Bone marrow (tissue), 2 donors: ENCODE measurements at places on chromosomes 16 and 17.

- no peak for DNase-seq
Observed at GRCh38 chr16:47506800-47507199, 45.7 kb downstream of the PHKB start.

DNA sequence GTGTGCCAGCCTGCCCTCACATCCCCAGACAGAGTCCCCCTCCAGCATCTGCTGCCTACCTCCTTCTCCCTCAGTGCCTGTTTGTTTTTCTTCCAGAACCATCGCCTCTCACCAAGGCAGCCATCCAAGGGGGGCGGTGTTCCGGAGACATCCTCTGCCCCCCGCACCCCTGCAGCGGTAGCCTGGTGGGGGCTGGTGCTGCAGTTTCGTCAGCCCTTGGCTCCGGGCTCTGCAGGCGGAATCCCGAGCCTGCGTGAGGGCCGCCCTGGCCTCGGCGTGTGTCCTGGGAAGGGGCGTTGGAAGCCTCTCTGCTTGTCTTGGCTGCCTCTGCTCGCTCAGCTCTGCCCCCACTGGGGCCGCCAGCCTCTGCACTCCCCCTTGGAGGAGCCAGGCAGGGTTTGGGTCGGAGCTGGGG, 126.0 kb upstream of the CIBAR2 start:
- DNase-seq = no peak

- no peak for DNase-seq
Observed at GRCh38 chr17:16432017-16432416, 16.6 kb downstream of the TRPV2 start.

- DNase-seq = peak; percentile 9
Observed at GRCh38 chr16:680967-681745, 946 bp downstream of the STUB1 start.

GRCh38 chr17:71849783-71850768, 270.7 kb upstream of the SOX9 start:
- no peak for DNase-seq

- DNase-seq = no peak
Observed at GRCh38 chr17:2964370-2964769, 99.0 kb downstream of the OR1D5 start.

- no peak for DNase-seq
Observed at GRCh38 chr17:45432405-45433158, at the start of gene ARHGAP27. TSS of gene ARHGAP27 (minus strand) at chr17:45432870. CDS start at chr17:45430279, 2,591 bp downstream.

- no peak for DNase-seq
Observed at GRCh38 chr17:33977729-33978514, 277.2 kb upstream of the CCL2 start.

GRCh38 chr16:57601801-57602478, 26.5 kb upstream of the ADGRG1 start:
- DNase-seq = no peak

DNA sequence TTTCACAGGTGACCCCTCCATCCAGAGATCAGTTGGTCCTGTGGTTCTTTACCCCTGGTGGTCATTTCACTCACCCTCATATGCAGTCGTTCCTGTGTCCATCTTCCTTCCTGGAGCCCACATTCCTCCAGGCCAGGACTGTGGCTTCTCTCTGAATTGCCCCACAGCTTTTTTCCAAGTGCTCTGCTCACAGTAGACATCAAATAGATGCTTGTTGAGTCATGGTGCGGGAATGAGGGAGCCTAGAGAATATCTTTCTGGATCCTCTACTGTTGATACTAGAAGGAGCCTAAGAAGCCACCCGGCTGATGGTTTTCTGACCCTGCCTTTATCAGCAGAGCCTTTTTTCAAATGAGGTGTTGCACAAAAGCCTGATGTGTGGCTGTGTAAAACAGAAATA, 10.4 kb downstream of the USB1 start:
- DNase-seq = no peak

DNA sequence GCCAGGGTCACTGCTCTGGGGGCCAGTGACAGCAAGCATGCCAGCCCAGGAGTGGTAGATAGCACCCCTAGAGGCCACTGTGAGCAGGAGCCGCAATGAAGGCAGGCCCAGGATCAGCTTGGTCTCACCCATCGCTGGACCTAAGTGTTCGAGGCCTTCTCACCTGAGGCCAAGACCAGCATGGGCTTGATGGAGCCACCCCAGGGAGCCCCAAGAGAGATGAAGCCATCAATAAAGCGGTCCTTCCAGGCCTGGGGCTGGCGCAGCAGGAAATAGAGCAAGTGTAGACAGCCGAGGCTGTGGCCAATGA, 1.8 kb downstream of the LCAT start:
- no peak for DNase-seq

- no peak for DNase-seq
Observed at GRCh38 chr17:50475362-50475761, 3.3 kb upstream of the RSAD1 start.

- no peak for DNase-seq
Observed at GRCh38 chr17:60534613-60535157, 8.6 kb upstream of the APPBP2 start.

DNA sequence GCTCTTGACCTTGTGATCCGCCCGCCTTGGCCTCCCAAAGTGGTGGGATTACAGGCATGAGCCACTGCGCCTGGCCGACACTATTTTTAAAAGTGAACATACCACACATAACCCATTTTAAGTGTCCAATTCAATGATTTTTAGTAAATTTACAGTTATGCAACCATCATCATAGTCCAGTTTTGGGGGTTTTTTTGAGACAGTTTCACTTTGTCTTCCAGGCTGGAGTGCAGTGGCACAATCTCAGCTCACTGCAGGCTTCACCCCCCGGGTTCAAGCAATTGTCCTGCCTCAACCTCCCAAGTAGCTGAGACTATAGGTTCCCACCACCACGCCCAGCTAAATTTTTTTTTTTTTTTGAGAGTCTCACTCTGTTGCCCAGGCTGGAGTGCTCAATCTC, 3.1 kb upstream of the EPOP start:
- no peak for DNase-seq

- no peak for DNase-seq
Observed at GRCh38 chr16:79528338-79528737, 72.2 kb downstream of the MAF start.

DNA sequence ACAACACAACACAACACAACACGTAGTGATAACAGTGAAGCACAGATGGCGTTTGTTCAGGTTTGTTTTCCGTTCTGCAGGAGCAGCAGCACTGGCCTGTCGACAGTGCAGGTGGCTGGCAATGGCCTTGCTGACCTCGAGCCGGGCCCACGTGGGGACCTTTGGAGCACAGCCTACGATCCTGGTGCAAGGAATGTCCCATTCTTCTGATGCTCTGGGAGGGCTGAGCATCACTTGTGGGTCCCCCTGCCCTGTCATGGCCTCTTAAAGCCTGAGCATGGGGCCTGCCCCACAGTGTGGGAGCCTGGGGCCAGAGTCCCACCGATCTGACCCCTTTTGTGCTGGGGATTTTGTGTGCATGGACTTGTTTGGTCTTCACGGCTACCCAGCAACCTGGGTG, 6.8 kb downstream of the MAP2K3 start:
- no peak for DNase-seq

GRCh38 chr16:3004781-3005284, 7.9 kb upstream of the CLDN9 start:
- no peak for DNase-seq

- no peak for DNase-seq
Observed at GRCh38 chr16:71854369-71854948, 8.7 kb downstream of the ATXN1L start.

DNA sequence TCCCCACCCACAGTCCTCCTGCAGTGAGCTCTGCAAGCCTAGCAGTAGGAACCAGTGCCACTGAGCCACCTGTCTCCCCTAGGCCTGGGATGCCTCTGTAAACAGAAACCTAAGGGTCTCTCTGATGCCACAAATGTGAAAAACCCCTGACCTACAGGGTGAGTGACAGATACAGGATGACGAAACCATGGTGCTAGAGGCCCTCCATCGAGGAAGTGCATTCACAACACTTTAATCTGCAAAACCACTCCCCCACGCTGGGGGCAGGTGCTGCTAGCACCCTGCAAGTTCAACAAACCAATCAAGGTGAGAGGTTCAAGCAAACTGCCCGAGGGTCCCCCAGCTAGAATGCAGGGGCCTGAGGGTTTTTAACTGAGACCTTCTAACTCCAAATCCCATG, 59.5 kb downstream of the CDYL2 start:
- no peak for DNase-seq

GRCh38 chr16:35565626-35566025, 2106.2 kb downstream of the TP53TG3F start:
- DNase-seq = no peak

DNA sequence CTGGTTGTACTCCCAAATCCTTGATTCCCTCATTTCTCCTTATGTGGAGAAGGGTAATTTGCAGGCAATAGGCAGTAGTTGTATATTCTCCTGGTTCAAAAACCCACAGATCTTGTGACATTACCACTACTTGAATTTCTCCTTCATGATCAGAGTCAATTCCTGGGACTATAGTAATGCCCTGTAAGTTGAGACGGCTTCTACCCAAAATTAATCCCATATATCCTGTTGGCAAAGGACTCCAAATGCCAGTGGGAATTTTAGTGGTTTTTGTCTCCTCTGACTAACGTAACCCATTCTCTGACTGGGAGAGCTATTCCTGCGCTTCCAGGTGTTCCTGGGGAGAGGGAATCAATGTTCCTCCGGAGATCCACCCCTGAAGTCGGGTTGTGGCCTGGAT, 11.6 kb upstream of the ZNF689 start:
- no peak for DNase-seq

- DNase-seq = no peak
Observed at GRCh38 chr16:76193906-76194615, 83.1 kb upstream of the CNTNAP4 start.

- no peak for DNase-seq
Observed at GRCh38 chr16:26901196-26901861, 165.4 kb upstream of the C16orf82 start.

GRCh38 chr17:4634976-4635375, 6.5 kb downstream of the ALOX15 start:
- no peak for DNase-seq
